ENCODE measurements at places on chromosomes 1 and 21.

- peak; percentile 63 for DNase-seq
These were observed 4.0 kb downstream of the SHISAL2A start for GRCh38 chr1:52636721-52637695.

DNA sequence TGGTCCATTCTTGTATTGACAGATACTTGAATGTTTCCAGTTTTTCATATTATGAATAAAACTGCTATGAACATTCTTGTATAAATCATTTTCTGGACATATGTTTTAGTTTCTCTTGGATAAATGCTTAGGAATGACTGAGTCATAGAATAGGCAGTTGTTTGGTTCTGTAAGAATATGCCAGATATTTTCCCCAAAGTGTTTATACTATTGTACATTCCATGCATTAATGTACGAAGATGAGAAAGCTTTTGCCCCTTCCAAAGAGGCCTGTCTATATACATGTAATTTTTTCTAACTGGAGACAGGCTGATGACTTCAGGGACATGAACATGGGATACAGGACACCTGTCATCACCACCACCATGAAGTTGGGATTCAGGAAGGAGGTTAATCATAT is 11.3 kb downstream of the NBPF3 start:
- no peak for DNase-seq

DNA sequence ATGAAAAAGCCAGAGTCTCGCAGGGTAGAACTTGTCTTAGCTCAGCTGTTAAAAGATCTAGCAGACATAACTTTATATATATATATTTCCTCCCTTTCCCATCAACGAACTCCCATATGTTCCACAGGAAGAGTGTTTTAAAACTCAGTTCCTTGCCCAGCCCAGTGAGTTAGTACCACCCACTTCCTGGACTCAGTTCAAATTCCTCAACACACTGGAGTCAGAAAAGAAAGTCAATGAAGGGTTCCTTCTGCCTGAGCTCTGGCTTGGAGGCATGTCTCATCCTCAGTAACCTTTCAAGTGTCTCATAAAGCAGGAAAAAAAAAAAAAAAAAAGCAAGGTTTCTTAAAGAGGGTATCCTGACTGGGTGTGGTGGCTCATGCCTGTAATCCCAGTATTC is 15.6 kb downstream of the TPM3 start:
- DNase-seq: no peak

GRCh38 chr1:119929643-119930315 is 33.5 kb upstream of the ADAM30 start:
- DNase-seq: no peak

GRCh38 chr1:205604059-205604458 is 27.8 kb downstream of the ELK4 start:
- DNase-seq: no peak

DNA sequence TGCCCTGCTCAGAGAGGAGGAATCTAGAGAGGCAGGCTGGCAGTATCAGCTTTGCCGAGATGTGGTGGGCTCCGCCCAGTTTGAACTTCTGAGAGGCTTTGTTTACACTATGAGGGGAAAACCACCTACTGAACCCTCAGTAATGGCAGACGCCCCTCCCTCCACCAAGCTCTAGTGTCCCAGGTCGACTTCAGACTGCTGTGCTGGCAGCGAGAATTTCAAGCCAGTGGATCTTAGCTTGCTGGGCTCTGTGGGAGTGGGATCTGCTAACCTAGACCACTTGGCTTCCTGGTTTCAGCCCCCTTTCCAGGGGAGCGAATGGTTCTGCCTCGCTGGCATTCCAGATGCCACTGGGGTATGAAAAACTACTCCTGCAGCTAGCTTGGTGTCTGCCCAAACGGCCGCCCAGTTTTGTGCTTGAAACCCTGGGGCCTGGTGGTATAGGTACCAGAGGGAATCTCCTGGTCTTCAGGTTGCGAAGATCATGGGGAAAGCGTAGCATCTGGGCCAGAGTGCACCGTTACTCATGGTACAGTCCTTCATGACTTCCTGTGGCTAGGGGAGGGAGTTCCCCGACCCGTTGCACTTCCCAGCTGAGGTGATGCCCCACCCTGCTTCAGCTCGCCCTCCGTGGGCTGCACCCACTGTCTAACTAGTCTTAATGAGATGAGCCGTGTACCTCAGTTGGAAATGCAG is 43.6 kb downstream of the C21orf91 start:
- DNase-seq: peak; percentile 38

DNA sequence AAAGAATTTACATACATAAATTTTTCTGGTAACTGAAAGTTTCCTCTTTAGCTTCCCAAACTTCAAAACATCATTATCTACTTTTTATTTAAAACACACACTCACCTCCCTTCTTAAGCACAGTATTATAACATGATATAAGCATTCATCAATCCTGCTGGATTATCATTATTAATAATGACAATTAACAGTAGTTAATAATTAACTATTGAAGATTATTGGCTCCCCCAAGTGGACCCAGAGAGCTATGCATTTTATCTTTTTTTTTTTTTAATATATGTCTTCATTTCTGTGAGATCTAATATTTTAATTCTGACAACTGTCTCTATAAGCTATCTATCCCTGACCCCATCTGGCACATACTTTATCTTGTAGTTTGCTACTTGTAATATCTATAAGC is 252.1 kb upstream of the CACYBP start:
- DNase-seq: no peak

DNA sequence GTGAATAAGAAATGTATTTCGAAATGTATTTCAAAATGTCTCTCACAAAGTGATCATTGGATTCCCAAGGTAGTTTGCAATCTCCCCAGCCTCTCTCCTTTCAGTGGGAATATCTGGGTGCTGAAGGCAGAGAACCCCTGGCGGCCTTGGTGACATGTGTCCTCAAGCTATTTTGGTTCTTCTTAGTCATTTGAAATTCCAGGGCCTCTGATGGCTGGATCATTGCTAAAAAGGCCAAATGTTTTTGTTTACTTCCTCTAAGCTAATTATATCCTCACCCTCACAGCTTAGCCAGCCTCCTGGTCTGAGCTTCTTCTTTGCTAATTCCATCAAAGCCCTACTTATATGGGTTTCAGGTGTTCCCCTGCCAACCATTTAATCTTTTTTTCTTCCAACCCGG is 71.2 kb downstream of the LRRC40 start:
- DNase-seq: no peak

GRCh38 chr1:202585590-202585933 is 124.7 kb downstream of the SYT2 start:
- DNase-seq: no peak

DNA sequence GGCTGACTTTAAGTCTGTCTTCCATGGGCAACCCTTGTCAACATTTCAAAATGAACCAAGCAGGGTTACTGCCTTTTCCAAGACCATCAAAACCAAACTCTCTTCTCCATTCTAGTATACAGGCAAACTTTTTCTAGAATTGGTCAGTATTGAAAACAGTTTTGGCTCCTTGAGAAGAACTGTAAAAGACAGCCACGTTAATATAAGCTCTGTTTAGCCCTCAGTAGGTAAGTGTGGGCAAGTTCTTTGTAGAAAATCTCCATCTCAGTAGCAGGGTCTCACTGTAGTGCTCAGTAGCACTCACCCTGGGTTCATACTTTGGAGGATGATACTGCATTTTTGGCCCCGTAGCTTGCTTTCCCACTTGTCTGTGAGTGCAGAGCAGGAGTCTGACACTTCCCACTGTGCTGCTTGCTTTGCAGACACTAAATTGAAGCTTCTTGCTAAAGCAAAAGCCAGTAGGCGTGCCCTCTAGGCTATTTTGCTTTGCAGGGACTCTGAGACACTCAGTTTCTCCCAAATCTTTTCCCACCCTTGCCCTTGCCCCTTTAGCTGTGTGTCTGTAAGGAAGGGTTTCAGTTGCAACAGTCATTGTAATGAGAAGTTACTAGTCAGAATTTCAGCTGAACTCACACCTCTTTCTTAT is 34.3 kb upstream of the CACYBP start:
- DNase-seq: peak; percentile 49

DNA sequence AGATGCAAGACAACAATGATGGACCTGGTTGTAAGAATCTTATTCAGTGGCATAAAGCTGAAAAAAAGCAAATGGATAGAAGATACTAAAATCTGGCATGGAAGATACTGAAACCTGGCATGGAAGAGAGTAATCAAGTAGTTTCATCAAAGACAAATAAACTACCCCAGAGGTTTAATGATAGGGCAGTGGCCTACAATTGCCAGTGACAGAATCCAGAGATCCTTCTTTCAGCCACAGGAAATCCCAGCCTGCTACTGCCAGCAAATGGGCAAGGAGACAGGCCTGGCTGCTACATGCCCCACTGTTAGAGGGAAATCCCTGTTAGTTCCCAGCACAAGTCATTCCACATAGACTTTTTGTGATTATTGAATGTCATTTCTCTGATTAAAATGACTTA is 409.4 kb downstream of the VAV3 start:
- DNase-seq: no peak

- DNase-seq: no peak
These were observed 135.0 kb downstream of the FOXD2 start for GRCh38 chr1:47572731-47573430.

GRCh38 chr1:169601096-169601881 is 15.0 kb upstream of the F5 start:
- DNase-seq: no peak

DNA sequence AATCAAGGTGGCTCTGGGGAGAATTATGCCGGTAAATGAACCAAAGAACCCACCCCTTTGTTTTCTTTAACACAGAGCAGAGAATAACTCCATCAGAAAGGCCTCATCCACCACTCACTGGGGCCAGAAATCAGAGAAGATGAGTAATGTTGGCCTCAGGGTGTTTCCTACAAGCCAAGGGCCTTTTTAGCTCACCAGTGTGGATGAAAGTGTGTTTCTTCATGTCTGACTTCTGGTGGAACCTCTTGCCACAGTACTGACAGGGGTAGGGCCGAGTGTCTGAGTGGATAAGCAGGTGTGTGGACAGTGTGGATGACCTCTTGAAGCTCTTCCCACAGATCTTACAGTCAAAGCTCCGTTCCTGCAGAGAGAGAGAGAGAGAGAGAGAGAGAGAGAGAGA is 8.3 kb downstream of the GFI1 start:
- no peak for DNase-seq

DNA sequence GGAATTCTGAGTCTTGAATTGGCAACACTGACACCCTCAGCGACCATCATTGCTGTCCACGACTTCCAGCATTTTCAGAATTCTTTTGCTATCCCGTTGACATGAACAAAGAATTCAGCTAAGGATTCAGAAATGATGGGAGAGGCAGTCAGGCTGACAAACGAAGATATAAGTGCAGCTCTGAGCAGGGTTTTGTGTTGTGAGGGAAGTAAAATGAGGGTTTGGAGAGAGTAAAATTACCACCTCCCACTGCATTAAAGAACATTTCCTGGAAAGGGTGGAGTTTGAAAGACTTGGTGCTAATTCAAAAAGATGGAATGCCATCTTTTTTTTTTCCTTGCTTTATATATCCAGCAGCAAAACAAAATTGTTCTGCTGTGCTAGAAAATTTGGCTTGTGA is 4.9 kb upstream of the ELK4 start:
- DNase-seq: no peak

All from T-cell (primary cell).